T47D (cell line): ENCODE measurements at places on chromosomes 5 and 9.

GRCh38 chr9:133372144-133372543 is 3.7 kb downstream of the SURF4 start:
- no peak for DNase-seq

DNA sequence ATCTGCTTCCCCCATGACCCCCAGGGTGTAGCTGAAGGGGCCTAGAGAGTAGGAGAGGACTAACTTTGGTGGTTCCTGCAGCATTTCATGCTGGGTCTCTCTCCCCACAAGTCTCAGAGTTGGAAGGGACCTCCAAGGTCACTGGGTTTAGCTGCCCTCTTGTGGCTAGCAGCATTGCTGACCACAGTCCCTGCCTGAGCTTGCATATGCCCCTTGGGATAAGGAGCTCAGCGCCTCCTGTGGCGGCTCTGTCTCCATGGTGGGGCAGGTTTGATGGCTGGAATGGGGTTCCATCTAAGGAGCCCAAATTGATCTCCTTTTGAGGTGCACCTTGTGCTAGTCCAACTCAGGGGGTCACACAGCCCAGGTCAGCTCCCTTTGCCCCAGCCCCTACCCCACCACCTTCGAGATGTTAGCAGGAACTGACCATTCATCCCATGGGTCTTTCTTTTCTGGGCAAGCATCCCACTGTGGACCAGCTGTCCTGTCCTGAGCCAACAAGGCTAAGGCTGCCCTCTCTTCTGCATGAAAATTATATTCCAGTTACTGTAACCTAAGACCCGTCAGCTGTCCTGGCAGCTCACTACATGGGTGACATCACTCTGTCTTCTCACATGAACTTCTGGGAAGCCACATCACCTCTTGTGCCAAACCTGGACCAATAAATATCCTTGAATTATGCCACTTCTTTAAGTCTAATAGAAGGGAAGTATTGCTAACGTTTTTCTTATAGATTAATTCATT is 196.2 kb downstream of the HSPA4 start:
- peak; percentile 47 for DNase-seq

DNA sequence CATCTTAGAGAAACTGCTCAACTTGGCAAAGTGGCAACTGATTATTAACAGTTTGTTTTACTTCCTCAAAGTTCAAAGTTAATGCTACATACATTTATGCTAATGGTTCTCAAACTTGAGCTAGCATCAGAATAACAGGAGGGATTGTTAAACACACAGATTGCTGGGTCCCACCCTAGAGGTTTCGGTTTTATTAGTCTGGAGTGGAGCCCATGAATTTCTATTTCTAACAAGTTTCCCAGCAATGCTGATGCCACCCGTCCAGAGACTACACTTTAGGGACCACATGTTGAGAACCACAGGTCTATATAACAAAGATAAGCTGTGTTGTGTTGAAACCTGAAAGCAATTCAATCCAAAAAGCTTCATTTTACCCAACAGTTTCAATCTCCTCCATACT is 95.3 kb downstream of the FBXW11 start:
- DNase-seq, result no peak

GRCh38 chr5:86244153-86244552 is 373.6 kb upstream of the COX7C start:
- no peak for DNase-seq

- DNase-seq, result peak; percentile 49
Observed at GRCh38 chr5:154395407-154396106, 50.2 kb upstream of the SAP30L start.

DNA sequence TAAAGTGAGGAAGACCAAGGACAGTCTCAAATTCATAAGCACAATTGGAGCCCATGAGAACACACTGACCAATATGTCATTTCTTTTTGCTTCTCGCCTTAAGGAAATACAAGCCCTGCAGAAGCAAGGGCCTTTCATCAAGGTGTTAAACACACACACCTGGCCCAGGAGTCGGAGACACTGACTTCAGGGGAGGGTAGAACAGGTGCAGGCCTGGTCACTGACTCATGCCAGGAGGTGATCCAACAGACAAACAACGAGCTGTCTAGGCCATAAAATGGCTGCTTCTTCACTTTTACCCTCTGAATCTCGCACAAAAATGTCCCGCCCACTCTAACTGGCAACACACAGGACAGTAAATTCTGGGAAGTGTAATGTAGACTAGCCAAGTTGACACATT is 62.7 kb downstream of the RGMB start:
- no peak for DNase-seq

DNA sequence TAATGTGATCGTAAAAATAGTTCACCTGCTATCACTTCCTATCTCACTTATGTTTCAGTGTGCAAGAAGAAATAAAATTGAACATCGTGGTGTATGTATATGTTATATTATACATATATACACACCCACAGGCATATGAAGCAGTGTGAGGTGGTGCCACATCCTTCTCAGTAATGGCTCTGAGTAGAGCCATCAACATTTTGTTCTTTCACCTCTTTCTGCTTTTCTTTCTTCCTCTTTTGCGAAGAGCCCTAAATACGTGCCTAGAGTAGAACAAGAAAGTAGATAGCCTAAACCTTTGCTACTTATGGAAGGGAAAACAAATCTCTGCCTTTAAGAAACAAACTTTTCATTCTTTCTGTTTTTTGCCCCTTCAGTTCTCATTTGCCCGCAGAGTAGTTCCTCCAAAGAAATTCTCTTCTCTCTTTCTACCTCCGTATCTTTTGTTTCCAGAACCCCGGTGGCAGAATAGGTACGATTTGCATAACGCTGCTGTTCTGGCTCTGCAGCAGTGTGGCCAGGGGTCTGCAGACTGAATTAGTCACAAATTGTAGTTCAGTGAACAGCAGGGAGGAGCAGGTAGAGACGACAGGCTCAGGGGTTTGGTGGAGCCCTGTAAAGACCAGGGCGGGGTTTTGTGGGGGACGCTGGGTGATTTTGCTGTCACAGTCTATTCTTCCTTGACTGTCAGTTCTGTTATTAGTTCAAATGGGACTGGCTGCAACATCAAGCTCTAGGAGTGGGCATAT is 40.5 kb upstream of the PJA2 start:
- no peak for DNase-seq

- no peak for DNase-seq
Observed at GRCh38 chr9:28082671-28083070, 509.4 kb upstream of the C9orf72 start.

DNA sequence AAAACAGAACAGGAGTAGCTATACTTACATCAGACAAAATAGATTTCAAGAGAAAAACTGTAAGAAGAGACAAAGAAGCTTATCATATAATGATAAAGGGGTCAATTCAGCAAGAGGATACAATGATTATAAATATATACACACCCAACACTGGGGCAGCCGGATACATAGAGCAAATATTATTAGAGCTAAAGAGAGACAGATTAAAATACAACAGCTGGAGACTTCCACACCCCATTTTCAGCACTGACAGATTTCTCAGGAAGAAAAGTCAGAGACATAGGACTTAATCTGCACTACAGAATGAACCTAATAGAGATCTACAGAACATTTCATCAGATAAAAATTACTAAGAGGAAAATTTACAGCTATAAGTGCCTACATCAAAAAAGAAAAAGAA is 35.7 kb downstream of the OXCT1 start:
- no peak for DNase-seq

GRCh38 chr9:5518171-5518936 is 8.0 kb downstream of the PDCD1LG2 start:
- DNase-seq, result no peak

DNA sequence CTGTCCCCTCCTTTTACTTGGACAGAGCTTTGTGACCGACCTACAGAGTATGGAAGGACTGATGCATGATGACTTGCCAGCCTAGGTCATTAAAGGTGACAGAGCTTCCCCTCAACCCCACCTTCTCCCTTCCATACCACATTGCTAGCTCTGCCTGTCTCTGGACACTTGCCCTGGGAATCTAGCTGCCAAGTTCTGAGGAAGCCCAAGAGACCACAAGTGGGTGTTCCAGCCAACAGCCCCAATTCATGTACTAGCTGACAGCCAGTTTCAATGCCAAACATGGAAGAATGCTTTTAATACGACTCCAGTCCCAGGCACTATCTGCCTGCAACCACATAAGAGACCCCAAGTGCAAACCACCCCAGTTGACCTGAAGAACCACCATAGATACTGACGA is 477.1 kb downstream of the SPOCK1 start:
- no peak for DNase-seq

- DNase-seq, result peak; percentile 15
Observed at GRCh38 chr9:104092875-104093600, 1.1 kb upstream of the SMC2 start.

GRCh38 chr5:488744-489688 is 35.2 kb downstream of the SLC9A3 start:
- no peak for DNase-seq

- no peak for DNase-seq
Observed at GRCh38 chr9:70873506-70873905, 247.9 kb downstream of the TRPM3 start.

DNA sequence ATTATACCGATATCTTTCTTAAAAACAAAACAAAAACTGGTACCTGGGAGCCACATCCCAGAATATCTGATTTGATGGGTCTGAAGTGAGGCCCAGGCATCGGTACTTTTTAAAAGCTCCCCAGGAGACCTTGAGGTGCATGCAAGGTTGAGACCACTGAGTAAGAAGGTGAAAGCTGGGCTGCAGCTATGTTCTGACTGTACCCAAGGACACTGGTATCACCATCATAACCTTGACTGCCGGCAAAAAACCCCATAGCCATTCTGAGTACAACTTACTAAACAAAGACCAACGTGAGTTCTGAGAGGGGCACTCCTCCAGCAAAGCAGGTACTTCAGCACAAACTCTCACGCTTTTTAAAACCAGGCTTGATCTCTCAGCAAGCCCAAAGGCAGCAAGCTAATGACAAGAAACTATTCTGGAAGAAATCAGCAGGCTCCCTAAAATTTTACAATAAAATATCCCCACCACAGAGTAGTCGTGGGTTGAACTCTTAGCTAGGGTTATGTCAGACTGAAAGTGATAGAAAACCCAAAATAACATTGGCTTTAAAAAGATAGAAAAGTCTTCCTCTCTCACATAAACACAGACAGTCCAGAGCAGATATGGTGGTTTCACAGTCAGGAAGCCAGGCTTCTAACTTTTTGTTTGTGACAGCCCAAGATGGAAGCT is 263.9 kb downstream of the SAXO1 start:
- DNase-seq, result no peak

- DNase-seq, result no peak
Observed at GRCh38 chr5:34020726-34021125, 12.9 kb upstream of the AMACR start.

- no peak for DNase-seq
Observed at GRCh38 chr9:36336131-36336907, 63.8 kb downstream of the RNF38 start.

DNA sequence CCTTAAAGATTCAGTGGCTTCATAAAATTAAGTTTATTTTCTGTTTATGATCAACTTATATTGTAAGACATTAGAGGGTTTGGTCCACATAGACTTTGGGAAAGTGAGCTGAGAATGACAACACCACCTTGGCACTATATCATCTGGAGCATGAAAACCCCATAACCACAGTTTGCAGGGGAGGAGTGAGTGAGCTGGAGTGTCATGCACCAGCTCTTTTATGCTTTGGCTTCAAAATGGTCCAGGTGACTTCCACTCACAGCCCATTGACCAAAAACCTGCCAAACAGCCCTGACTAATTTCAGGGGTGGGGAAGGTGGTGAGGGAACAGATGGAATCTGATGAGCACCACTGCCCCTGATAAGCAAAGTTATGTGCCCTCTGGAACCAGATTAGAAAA is 295.8 kb downstream of the DMRTA1 start:
- no peak for DNase-seq
